Epithelial cell of esophagus (primary cell): ENCODE measurements at places on chromosomes 12 and 14.

DNA sequence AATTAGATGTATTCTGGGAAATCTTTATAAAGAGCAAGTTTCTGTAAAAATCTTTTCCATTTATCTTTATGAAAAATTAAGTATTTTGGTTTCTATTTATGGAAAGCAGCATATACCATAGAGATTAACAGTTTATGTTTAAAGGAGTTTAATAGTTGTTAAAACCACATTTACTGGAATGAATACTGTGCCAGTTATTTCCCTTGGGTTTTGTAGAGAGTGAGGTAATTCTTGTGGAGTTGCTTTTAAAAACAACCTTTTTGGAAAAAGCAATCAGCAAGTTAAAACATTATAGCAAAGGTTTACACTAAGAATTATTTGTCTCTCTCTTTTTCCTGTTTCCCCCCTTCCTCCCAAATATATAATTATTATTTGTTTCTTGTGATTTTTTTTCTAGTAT, 34.9 kb downstream of the AEBP2 start:
- no peak for DNase-seq

DNA sequence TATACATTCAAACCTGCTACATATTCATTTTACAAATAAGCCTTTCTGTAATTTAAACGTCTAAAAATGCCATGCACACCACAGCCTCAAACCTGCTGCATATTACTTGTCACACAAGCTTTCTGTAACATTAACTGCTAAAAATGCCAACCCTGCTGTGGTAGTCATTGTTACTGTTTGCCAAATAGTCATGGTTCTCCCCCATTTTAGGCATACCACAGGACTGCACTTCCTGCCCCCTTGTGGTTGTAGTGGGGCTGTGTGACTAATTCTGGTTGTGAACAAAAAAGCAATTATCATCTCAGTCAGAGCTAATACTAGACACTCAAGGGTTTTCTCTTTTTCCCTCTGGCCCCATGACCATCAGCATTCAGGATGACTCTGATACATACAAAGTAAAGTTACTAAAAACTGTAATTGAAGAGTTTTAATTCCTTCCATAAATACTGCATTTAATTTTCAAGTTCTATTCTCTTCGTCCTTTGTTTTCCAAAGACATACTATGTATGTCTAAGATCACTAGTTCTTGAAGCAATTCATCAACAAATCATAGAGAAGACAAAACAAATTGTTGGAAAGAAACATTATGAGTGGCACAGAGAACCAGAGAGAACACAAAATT, 5.7 kb upstream of the SLC35F4 start:
- DNase-seq: peak; percentile 48

DNA sequence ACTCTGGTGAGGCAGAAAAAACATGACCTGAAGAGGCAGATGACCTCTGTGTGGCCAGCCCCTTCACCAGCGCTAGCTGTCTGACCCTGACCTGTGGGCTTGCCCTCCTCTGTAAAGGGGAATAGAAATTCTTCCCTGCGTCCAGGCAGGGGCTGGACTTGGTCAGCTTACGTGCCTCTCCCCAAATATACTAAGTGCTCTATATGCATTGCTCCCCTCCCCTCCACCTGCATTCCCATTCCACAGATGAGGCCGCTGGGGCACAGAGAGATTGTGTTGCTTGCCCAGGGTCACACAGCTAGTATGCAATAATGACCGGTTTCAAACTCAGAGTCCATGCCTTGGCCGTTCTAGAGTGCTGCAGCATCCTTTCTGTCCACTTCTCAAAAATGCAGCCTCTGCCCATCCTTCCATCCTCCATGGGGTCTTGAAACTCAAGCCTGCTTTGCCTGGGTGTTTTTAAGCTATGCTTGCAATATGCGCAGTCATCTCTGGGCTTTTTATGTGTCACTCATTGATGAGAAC, 303.9 kb downstream of the CACNA1C start:
- DNase-seq: no peak

GRCh38 chr14:77278461-77279230, 7.6 kb upstream of the NGB start:
- no peak for DNase-seq

DNA sequence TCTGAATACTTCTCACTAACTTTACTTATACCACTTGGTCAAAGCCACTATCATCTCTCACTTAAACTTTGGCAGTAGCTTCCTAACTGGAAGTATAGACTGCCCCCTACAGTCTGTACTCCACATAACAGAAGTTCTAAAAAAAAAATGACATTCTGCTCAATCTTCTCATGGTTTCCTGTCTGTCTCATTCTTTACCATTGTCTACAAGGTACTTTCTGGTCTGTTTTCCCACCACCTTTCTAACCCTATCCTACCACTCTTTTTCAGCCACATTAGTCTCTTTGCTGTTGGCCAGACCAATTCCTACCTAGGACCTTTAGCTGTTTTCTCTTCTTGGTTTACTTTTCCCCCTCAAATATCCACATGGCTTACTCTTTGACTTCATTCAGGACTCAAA, 14.7 kb downstream of the CPSF6 start:
- DNase-seq: peak; percentile 60

GRCh38 chr12:56103823-56104108, 593 bp upstream of the PA2G4 start:
- DNase-seq: no peak

- no peak for DNase-seq
These were observed at the start of gene MYF5 for GRCh38 chr12:80716696-80717469. Gene MYF5 (plus strand): TSS chr12:80716912. CDS start chr12:80717064, 152 bp downstream.

GRCh38 chr14:80468331-80469122, 257.2 kb upstream of the DIO2 start:
- no peak for DNase-seq

- no peak for DNase-seq
These were observed 27.4 kb upstream of the CCND2 start for GRCh38 chr12:4246116-4246515.

- DNase-seq: peak; percentile 60
These were observed 59.9 kb upstream of the FBRSL1 start for GRCh38 chr12:132429946-132430643.

DNA sequence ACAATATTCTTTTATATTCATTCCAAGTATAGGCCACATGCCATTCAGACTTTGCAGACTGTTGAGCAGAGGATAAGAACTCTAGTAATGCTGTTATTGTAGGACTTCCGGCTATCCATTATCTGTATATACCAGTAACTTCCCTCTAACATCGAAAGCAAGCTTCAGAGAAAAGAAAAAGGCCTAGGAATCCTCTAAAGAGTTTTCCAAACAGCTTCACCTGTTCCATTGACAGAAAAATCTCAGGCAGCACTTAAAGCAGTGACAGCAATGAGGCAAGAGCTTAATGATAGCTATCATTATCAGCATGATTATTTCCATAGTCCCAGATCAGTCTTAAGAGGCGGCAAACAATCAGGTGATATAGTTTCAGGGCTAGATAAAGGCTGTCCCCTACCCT, 1.8 kb downstream of the CPNE8 start:
- no peak for DNase-seq

DNA sequence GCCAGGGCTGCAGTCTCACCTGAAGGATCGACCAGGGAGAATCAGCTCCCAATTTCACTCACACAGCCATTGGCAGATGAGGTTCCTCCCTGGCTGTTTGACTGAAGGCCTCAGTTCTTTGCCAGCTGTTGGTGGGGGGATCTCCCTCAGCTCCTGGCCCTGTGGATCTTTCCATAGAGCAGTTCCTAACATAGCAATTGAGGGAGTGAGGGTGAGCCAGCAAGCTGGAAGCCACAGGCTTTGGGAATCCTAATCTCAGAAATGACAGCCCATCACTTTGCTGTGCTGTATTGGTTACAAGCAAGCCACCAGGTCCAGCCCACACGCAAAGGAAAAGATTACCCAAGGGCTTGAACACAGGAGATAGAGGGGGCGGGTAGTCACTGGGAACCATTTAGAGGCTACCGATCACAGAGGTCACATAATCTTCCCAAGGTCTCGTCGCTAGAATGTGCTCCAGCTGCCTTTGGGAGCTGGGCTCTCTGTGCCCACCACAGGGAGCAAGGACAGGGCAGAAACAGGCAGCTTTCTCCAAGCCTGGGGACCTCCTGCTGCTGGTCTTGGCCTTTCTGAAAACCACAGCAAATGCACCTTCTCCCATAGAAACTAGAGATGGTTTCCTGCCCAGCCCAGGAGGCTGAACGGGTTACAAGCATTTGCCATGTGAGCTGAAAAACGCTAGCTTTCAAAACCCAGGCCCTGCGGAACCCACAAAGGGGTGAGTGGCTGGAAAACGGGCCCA, 4.6 kb upstream of the OTUB2 start:
- no peak for DNase-seq
